Eye (tissue), 1 donor: ENCODE measurements at places on chromosomes 5 and 9.

- no peak for DNase-seq
Observed at GRCh38 chr9:121763131-121763530, 111.7 kb downstream of the DAB2IP start.

DNA sequence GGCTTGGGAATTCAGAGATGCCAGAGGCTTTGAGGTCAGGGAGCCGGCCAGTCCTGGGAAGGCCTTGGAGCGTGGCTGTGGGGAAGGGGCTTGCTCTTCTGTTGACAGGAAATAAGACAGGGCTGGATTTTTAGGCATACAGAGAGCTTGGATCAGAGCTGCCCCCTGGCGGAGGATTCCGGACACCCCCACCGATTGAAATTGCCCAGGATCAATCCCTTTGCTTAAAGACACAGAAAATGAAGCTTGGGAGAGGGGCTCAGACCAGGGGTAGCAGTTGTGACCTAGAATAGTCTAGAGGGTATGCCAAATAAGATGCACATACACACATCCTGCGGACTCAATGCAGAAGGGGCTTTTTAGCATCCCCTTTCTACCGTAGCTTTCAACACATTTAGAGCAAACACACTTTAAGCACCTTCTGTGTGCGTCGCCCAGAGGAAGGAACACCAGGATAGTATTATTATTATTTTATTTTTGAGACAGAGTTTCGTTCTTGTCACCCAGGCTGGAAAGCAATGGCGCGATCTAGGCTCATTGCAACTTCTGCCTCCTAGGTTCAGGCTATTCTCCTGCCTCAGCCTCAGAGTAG lies 1.7 kb upstream of the NTMT1 start:
- DNase-seq = peak; percentile 83

GRCh38 chr5:33817301-33817700 lies 74.5 kb downstream of the ADAMTS12 start:
- DNase-seq = no peak

GRCh38 chr9:87556039-87556438 lies 58.4 kb downstream of the DAPK1 start:
- no peak for DNase-seq

GRCh38 chr5:101346447-101346846 lies 443.4 kb upstream of the ST8SIA4 start:
- no peak for DNase-seq

GRCh38 chr9:27367175-27367798 lies 70.3 kb upstream of the EQTN start:
- no peak for DNase-seq

DNA sequence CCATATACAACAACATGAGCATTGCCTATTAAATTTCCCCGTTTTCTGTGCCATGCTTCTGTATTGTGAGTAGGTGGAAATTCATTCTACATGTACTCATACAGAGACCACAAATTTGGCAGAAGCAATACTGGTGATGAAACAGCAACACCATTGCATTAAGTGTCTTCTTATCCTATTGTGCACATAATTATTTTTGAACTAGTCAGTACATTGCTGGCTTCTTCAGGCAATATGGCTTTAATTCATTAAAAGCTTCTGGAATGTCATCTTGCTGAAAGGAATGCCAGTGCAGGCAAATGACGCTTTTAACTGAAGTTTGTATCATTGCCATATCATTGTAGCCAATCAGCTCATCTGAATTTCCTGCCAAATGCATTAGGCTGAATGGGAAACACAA lies 82.6 kb downstream of the KIAA1958 start:
- peak; percentile 54 for DNase-seq

GRCh38 chr9:137149942-137150616 lies 11.1 kb downstream of the GRIN1 start:
- DNase-seq = no peak

DNA sequence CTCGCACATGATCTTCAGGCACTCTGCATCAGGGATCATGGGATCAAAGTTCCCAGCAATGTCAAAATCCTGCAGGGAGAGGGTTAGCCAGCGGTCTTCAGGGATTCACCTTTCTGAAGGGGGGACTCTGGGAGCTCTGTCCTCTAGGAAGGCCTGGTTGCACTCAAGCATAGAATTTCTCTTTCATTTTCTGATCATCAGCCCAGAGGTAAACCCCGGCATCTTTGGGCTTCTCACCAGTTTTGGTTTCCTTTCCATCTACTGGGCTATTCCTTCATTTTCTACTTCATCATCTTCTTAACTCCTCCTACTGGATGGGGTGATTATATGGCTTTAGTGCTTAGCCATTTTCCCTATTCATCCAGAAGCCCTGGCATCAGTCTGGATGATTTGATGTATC lies 4.6 kb upstream of the DND1 start:
- DNase-seq = no peak

DNA sequence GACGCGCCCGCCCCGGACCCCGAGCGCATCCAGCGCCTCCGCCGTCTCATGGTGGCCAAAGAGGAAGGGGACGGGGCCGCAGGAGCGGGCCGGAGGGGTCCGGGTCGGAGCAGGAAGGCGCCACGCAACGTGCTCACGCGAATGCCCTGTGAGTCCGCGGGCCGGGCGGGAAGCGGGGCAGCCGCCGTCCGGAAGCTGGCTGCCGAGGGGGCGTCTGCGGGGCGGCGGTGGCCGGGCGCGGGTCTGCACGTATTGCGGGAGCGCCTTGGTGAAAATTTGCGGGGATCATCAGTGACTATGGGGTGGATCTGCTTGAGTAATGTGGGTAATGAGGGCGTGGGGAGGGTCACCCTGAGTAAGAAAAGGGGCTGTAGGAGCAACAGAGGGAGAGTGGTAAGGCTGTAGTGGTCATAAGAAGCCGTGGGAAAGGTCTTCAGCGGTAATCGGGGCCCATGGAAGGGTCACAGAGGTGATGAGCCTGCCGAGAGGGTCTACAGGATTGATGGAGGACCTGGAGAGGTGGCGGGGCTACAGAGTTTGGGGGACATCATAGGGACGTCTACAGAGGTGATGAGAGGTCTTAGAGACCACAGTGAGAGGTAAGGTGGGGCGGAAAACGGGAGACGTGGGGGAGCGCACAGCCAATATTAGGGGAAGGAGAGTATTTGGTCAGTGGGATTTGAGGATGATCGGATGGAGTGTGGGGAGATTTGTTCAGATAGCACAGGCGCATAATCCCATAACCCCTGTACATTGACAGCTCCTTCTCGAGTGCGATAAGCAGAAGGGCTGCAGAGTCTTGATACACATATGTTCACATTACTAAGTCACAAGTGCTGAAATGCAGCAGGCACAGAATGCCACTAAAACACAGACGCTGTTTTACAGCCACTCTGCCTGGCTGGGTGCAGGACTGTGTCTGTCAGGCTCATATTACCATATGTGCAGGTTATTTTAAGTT lies 819 bp downstream of the LSM11 start:
- DNase-seq = peak; percentile 59

GRCh38 chr5:110087829-110088228 lies 398.1 kb downstream of the MAN2A1 start:
- DNase-seq = no peak

- DNase-seq = no peak
Observed at GRCh38 chr9:122961139-122961538, 20.3 kb downstream of the RABGAP1 start.

DNA sequence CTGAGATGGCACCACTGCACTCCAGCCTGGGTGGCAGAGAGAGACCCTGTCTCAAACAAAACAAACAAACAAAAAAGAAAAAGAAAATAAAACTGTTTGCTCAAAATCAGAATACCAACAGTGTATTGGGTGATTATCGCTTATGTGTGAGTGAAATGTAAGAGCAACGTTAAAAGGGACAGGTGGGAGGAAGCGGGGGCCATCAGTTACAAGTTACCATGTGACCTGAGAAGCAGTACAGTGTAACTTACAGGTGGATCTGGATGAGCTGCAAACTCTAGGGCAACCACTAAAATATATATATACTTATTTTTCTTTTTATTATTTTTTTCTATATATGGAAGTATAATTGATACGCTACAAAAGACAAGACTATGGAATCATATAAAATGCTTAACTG lies 93.4 kb downstream of the KCNT1 start:
- DNase-seq = no peak

DNA sequence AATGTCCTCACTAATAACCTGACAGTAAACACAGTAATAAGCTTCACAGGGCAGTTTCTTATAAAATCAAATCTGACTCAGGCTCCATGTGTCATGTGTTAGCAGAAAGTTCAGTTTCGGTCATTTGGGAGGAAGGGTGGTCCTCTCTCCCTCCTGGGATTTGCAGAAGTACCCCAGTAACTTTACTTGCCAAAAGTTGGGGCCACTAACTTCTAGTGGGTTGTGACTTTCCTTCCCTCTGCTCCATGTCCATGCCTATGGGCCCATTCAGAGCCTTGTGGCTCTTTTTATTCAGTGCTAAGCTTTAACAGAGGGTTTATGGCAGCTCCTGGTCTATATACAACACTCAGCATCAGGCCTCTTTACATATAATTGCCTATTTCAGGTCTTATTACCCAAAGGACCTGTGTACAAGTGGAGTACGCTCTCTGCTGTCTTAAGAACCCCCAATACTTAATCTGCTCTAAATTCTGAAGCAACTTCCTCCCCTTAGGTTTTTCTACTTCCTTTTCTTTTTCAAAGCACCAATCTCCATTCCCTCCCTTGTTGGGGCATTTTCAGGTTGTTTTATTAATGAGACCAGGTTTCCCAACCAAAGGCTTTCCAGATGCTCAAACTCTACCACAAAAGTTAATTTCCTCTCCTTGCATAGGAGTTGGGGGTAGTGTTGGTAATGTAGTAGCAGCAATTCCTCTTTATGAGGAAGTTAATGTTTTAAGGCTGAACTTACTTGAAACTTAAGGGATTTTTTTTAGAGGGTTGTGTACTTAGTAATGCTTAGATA lies 107.7 kb downstream of the CCDC192 start:
- DNase-seq = no peak

- peak; percentile 28 for DNase-seq
Observed at GRCh38 chr5:139760066-139761056, 35.2 kb upstream of the PSD2 start.

DNA sequence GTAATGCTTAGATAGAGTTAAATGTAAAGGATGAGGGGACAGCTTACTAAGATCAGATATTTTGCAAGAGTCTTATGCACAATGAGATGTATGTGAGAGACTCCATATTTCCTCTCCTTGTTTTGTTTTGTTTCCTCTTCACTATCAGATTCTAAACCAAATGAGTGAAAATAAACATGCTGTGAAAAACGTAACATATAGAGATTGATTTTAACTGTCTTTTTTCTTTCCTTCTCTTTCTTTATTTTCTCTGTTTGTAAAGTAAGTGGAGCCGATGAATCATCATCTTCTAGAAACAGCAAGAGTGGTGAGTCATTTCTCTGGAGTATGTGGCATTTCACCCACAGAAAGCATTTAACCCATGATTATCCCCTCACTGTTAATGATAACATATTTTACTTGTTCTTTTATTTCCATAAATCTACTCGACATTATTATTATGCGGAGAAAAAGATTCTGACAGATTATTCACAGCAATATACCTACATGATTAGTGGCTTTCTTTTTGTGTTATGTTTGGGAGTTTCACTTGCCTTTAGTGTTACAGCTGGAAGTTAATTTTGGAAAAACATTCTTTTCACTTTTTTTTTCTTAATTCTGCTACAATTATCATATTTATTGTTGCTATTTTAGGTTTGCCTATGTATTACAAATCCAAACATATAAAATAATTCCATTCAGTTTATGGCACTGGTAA lies 2.1 kb upstream of the ANXA1 start:
- DNase-seq = no peak

DNA sequence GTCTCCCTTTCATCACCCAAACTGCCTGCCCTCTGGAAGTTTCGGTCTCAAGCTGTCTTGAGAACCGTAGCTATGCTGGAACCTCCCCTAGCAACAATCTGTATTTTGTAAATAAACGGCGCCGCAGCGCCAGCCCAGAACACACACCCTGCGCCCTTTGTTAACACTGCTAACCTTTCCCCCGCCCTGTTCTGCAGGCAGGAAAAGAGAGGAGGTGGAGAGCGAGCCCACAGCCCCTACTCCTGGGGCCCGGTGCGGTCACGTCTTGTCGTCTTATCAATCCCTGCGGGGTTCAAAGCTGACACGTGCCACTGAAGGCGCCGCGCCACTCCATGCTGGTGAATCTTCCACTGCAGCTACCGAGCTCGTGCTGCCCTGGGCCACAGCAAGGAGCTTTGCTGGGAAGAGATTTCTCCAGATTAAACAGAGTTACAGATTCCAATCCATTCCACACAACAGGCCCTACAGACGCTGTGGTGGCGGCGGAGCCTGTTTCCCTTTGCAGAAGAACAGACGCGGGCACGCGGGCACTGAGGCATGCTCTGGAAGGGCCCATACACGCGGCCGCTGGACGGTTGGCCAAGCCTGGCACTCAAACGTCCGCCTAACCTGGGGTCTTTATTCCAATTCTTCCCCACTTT lies 25.3 kb downstream of the ZDHHC11B start:
- peak; percentile 85 for DNase-seq

DNA sequence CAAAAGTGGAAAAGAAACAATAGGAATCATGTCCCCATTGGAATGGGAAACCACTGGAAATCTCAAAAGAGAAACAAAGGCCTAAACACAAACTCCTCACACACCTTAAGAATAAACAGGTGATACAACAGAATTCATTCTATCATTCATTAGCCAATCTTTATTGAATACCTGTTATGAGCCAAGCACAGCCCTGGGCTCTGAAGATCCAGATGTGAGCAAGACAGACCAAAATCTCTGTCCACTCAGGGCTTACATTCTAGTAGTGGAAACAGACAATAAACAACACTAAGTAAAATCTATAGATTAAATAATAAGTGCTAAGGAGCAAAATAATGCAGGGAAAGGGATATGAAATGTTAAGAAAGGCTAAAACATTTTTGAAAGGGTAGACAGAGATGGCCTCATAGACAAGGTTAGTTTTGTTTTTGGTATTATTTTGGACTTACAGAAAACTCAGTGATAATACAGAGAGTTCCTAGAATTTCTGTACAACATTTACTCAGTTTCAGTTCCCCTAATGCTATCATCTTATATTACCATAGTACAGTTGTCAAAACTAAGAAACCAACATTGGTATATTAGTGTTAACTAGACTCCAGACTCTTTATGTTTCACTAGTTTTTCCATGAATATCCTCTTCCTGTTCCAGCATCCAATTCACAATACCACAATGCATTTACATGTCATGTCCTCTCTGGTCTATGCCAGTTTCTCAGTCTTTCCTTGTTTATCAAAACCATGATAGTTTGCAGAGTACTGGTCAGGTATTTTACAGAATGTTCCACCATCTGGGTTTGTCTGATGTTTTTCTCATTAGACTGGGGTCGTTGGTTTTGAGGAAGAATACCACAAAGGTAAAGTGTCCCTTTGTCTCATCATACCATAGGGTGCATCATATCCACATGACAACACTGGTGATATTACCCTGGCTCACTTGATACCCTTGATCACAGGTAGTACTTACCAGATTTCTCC lies 103.7 kb downstream of the SIL1 start:
- no peak for DNase-seq

- no peak for DNase-seq
Observed at GRCh38 chr9:91212596-91213243, 149.0 kb downstream of the AUH start.

DNA sequence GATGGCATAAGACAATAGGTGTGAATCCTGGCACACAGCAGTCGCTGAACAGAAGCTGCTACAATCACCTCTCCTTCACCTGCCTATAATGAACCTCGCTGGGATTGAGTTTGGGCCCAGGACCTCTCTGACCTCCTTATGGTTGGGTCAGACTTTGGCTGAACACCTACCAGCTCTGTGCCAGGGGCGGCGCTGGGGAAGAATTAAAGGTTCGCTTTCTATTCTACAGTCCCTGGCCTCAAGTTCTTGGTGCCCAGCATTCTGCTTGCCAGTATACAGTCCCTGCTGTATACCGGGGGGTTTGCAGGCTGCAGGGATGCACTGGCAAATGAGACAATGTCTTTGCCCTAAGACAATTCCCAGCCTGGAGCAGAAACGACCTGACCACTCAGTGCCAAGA lies 895 bp upstream of the STRBP start:
- DNase-seq = no peak

- DNase-seq = no peak
Observed at GRCh38 chr9:20552874-20553557, 69.3 kb downstream of the MLLT3 start.
